NCI-H2081 (cell line): ENCODE measurements at places on chromosomes 5 and 9.

DNA sequence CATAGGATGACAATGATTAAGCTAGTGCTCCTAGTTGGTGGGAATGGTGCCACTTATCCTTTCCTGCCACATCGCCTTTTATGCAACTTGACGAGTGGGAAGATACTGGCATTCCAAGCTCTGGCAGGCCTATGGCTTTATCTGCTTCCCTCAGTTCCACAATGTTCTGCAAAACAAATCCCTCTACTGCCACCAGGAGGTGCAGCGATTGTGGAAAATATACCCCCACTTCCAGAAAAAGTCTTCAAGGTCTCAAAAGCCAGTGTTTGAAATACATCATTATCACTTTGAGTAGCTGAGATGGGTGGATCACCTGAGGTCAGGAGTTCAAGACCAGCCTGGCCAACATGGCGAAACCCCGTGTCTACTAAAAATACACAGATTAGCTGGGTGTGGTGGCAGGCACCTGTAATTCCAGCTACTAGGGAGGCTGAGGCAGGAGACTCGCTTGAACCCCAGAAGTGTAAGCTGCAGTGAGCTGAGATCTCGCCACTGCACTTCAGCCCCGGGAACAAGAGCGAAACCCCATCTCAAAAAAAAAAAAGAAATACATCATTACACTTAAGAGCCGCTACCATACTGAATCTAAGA is 3.4 kb downstream of the CLINT1 start:
- DNase-seq: peak; percentile 45

DNA sequence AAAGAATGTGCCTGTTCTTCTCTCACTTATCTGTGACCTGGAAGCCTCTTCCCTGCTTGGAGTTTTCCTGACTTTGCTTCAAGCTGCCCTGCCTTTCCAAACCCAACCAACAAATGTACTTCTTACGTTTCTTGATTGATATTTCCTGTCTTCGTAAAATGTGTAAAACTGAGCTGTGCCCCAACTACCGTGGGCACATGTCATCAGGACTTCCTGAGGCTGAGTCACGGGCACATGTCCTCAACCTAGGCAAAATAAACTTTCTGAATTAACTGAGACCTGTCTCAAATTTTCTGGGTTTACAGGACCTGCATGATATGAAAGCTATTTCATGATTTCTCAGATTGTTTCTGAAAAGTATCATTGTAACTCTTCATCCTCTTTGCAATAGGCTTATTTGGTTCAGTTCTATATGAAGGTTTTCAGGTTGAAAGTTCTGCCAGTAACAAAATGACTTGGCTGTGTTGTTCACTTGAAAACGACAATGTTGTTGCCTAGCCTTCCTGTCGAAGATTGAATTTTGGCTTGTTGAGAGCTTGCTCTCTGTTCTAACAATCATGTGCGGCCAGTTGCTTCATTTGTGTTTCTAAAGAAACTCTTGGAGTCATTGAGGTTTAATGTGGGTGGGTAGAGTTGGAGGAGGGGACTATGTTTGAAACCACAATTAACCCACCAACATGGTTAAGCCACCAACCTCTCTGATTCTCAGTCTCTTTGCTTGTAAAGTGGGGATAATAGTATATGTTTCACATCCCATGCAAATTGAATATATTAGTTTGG is 145.6 kb downstream of the FBXL7 start:
- DNase-seq: no peak

DNA sequence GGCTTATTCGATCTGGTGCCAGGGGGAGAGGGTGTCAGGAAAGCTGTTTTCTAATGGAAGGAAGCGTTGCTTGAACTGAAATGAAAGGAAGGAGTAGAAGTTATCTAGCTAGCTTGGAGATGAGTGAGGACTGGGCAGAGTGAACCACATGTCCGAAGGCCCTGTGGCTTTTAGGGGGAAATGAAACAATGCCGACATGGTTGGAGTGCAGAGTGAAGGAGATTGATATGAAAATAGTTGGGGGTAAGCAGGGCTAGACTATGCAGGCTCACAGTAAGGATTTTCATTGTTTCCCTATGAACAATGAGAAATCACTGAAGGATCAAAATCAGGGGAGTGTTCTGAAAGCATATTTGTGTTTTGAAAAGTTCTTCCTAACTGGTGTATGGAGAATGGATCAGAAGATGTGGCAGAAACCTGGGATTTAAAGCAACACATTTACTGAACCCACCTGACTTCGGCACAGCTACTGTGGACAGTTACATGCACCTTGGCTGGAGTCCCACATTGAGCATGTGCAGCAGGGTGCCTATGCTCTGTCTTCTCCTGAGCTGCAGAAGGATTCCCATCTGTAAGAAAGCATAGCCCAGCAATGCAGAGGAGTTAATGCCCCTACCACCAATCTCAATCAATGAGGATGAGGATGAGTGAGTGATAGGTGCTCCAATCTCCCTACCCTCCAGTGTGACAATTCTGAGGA is 144.4 kb upstream of the TBCA start:
- no peak for DNase-seq

DNA sequence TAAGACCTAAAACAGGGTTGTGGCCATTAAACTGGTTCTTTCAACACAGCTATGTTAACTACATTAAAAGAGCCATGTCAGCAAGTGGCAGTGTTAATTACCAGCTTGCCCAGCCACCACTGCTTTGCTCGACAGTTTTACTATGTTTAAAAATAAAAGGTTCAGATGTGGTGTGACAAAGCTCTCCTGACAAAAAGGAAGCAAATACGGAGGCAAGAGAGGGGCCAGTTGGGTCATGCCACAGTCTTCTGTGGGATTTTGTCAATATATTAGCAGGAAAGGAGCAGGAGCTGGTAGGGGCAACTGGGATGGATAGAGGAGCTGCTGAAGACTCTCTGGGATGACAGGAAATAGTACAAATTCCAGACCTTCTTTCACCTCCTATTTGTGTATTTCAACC is 113.5 kb upstream of the PCA3 start:
- no peak for DNase-seq

- DNase-seq: peak; percentile 65
Measured at GRCh38 chr9:36450110-36450732, 50.2 kb upstream of the RNF38 start.
